ENCODE measurements at places on chromosomes 11 and 22.

DNA sequence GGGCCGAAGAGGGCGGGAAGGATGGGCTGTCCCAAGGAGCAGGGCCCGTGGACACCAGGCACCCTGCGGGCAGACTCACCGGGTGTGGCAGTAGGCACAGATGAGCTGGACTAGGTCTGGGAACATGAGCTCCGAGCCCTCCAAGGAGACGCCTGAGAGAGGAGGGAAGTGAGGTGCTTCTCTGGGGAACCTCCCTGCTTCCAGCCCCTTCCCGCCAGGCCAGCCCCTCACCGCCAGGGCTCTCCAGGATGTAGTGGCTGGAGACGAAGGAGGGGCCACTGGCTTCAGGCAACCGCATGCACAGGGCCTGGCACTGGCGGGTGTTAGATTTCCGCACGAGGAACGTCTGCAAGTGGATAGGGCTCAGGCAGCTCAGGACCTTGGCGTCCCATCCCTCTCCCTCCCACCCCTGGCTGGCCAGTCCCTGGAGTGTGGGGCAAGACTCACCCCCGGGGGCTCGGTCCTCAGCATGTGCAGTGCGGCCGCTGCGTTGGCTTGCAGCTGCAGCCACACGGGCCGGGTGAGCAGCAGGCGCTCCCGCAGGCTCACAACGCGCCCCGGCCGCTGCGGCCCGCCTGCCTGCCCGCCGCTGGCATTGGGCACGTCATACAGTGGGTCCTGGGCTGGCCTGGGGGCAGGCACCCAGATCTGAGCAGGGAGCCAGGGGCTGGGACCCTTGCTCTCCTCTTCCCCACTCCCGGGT, 552 bp downstream of the RIN1 start:
- H3K4me3 ChIP-seq, result no peak overlapping the region
- no peak for DNase-seq
- peaks cover 23% of the 10 kb centered on the region for H3K36me3 ChIP-seq
- H3K27me3 ChIP-seq, result peaks cover 1% of the 10 kb centered on the region
- H3K27ac ChIP-seq, result no peak overlapping the region

- H3K27ac ChIP-seq, result no peak overlapping the region
- no peaks in the 10 kb centered on the region for H3K36me3 ChIP-seq
- H3K4me3 ChIP-seq, result no peak overlapping the region
- DNase-seq, result no peak
These were observed 181.2 kb upstream of the API5 start for GRCh38 chr11:43130616-43131015.

GRCh38 chr22:48333323-48333763, 1494.3 kb downstream of the BRD1 start:
- H3K27ac ChIP-seq, result no peak overlapping the region
- no peak for DNase-seq
- no peaks in the 10 kb centered on the region for H3K36me3 ChIP-seq
- no peak overlapping the region for H3K4me3 ChIP-seq
- H3K4me1 ChIP-seq, result no peaks in the 10 kb centered on the region
- no peaks in the 10 kb centered on the region for H3K27me3 ChIP-seq

- peaks cover 65% of the 10 kb centered on the region for H3K36me3 ChIP-seq
- no peak for DNase-seq
- peaks cover 3% of the 10 kb centered on the region for H3K4me1 ChIP-seq
- no peak overlapping the region for H3K4me3 ChIP-seq
These were observed 32.2 kb upstream of the APOA1 start for GRCh38 chr11:116869610-116870009.

DNA sequence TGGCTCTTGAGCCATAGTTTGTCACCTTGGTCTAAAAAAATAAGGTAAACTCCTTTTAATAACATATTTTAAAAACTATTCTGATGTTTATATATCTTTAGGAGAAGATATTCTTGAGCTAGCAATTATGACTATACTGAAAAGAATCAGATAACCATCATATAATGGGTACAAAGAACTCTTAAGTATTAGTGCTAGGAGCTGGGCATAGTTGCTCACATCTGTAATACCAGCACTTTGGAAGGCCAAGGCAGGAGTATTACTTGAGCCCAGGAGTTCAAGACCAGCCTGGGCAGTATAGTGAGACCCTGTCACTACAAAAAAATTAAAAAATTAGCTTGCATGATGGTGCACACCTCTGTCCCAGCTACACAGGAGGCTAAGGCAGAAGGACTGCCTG, 54.0 kb upstream of the B3GNT6 start:
- H3K27me3 ChIP-seq, result no peaks in the 10 kb centered on the region
- no peak overlapping the region for H3K4me3 ChIP-seq
- H3K4me1 ChIP-seq, result no peaks in the 10 kb centered on the region
- H3K36me3 ChIP-seq, result peaks cover 10% of the 10 kb centered on the region

DNA sequence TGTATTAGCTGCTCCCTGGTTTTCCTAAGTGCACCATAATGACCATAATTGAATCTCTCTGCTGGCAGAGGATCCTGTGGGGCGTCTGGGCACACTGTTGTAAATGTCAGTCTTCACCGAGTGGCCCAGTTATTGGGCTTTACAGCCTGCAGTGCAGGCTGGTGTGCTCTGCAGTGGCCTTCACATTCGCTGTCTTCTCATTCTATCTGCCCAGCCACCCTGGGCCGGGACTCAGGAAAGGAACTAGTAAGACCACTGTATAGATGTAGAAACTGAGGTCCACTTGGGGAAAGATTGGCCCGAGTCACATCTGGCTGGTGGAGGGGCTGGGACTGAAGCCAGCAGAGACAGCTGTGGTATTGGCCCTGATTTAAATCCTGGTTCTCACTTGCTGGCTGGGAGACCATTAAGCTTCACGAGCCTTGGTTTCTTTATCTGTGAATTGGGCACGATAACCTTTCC, 49.3 kb downstream of the TSPAN18 start:
- H3K4me3 ChIP-seq, result no peak overlapping the region
- no peaks in the 10 kb centered on the region for H3K36me3 ChIP-seq
- no peak for DNase-seq
- no peaks in the 10 kb centered on the region for H3K4me1 ChIP-seq
- no peak overlapping the region for H3K27ac ChIP-seq
- H3K27me3 ChIP-seq, result no peaks in the 10 kb centered on the region

DNA sequence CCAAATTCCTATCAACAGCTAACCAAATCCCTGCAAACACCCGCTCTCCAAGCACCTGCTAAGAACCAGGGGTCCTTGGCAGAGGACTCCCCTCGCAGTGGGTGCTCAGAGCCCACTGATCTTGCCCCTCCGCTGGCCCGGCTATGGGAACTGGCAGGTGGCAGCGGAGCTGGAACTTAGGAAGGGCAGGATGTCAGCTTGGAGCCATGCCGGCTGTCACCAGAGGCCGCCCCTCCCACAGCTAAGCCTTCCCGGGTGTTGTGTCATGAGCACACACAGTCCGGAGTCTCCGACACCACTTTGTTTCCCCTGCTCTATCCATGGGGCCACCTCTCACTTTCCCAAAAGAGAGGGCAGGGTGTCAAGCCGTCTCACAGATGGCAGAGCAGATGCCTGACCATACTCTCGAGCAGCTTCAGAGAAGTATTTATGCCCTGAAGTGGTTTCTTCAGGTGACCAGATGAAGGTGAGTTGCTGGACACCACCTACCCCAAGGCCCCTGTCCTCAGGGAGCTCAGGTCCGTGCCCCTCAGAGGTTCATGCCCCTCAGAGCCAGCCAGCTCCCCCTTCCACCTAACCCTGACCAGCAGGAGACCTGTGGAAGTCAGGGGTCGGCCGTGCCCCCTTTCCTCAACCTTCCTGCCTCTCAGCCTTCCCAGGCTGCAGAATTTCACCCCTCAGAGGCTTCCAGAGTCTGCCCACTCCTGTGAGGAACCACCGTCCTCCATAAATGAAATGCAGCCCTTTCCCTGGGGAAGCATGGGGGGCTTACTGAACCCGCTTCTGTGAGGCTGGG, 545.7 kb upstream of the B3GAT1 start:
- H3K27me3 ChIP-seq, result no peaks in the 10 kb centered on the region
- no peaks in the 10 kb centered on the region for H3K4me1 ChIP-seq
- H3K36me3 ChIP-seq, result no peaks in the 10 kb centered on the region
- no peak for DNase-seq

- no peak overlapping the region for H3K27ac ChIP-seq
- no peak overlapping the region for H3K4me3 ChIP-seq
- peaks cover 9% of the 10 kb centered on the region for H3K27me3 ChIP-seq
- H3K36me3 ChIP-seq, result no peaks in the 10 kb centered on the region
- no peak for DNase-seq
These were observed 71.2 kb downstream of the ADM start for GRCh38 chr11:10376061-10376460.

DNA sequence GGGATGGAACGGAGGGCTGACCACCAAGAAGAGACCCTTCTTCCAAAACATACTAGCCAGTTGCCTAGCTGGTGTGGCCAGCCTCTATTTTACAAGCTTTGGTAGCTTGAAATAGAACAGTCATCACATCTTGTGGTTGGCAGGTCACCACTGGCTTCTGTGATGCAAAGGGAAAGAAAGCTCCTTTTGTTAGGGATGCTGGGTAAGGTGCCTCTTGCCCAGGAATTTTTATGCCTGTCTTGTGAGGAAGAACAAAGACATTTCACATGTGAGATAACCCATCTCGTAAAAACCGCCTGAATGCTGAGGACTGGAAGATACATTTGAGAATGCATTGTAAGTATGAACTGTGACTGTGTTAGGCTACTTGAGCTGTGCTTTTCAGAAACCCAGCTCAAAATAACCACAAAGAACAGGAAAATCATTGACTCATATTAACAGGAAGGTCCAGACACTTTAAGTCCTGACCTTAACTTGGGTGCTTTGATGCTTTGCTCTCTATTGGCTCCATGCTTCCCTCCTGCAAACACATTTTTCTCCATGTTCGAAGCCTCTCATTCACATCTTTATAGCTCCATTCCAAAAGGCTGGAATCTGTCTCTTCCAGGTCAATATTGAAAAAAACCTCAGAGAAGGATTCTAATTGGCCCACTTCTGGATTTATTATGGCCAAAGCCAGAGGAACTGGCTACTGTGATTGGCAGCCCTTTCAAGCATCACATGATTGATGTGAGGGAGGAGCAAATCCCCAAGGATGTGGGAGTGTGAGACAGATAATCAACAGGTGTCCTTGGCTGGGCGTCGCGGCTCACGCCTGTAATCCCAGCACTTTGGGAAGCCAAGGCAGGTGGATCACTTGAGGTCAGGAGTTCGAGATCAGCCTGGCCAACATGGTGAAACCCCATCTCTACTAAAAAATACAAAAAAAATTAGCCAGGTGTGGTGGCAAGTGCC, 53.9 kb downstream of the MICAL2 start:
- no peak overlapping the region for H3K4me3 ChIP-seq
- no peaks in the 10 kb centered on the region for H3K27me3 ChIP-seq
- peak overlapping the region; percentile 85 for H3K27ac ChIP-seq
- no peak for DNase-seq

- no peak for DNase-seq
- H3K36me3 ChIP-seq, result no peaks in the 10 kb centered on the region
- H3K27ac ChIP-seq, result no peak overlapping the region
These were observed 64.3 kb downstream of the SMIM38 start for GRCh38 chr11:69219991-69220390.

DNA sequence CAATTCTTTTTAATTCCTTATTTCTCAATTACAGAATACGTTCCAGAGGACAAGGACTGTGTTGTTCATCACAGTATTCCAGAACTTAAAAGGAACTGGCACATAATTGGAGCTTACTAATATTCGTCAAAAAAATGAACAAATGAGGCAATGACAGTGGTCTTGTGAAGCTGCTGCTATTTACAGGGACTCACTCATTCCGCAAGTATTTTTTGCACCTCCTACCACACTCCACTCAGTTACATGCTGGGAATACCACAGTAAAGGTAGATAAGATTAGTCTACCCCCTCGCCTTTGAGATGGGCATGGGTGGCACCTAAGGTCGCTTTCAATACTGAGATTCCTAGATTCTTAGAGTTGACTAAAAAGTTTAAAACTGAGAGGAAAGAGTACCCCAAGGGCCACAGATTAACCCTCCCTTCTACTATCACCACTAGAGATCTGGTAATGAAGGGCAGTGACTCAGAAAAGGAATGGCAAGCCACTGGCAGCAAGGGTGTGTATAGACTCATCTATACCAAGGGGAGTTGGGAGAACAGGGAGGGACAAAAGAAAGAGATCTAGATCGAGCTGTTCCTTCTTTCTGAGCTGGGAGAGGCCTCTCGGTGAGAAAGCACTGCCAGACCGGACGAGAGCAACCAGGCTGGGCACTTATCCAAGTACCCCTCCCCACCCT, 85.0 kb downstream of the RPL27A start:
- no peaks in the 10 kb centered on the region for H3K36me3 ChIP-seq
- peaks cover 7% of the 10 kb centered on the region for H3K27me3 ChIP-seq
- no peak overlapping the region for H3K4me3 ChIP-seq
- H3K27ac ChIP-seq, result no peak overlapping the region
- DNase-seq, result no peak

- H3K4me3 ChIP-seq, result no peak overlapping the region
- peaks cover 5% of the 10 kb centered on the region for H3K4me1 ChIP-seq
- no peaks in the 10 kb centered on the region for H3K27me3 ChIP-seq
- H3K27ac ChIP-seq, result no peak overlapping the region
These were observed 11.6 kb downstream of the TANGO2 start for GRCh38 chr22:20032407-20032991.

DNA sequence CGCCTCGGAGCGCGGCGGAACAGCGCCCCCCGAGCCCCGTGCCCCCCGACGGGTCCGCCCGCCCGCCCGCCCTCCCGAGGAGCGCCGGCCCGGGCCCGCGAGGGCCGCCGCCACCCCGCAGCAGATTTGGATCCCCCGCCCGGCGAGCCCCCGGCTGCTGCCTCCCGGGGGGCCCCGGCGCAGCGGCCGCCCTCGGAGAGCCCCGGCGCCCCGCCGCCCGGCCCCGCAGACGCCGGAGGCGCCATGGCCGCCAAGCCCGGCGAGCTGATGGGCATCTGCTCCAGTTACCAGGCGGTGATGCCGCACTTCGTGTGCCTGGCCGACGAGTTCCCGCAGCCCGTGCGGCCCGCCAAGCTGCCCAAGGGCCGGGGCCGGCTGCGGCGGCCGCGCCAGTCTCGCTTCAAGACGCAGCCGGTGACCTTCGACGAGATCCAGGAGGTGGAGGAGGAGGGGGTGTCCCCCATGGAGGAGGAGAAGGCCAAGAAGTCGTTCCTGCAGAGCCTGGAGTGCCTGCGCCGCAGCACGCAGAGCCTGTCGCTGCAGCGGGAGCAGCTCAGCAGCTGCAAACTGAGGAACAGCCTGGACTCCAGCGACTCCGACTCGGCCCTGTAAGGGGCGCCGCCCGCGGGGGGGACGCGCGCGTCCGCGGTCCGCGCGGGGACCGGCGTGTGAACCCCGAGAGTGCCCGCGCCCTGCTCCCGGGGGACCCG, 380 bp downstream of the C11orf96 start:
- no peak for DNase-seq
- H3K27ac ChIP-seq, result no peak overlapping the region
- H3K36me3 ChIP-seq, result peaks cover 3% of the 10 kb centered on the region
- H3K4me1 ChIP-seq, result peaks cover 13% of the 10 kb centered on the region
- peaks cover 66% of the 10 kb centered on the region for H3K27me3 ChIP-seq
- H3K4me3 ChIP-seq, result peak overlapping the region; percentile 58

DNA sequence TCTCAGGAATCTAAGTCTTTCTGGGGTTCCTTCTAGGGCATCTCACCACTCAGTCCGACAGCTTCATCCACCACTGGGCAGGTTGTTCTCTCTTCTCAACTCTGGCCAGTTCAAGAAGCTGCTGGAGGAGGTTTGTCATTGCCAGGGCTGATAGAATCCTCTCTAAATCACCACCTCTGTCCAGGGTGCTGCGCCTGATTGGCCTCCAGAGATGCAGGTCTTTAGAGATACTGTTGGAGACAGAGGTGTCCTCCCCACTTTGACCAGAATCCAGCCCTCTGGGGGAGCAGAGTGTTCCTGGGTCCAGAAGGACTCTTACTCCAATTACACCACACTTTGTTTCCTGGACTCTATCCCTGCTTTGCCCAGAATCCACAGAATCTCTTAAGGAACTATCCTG, 90.2 kb downstream of the NELL1 start:
- DNase-seq, result no peak
- H3K27ac ChIP-seq, result no peak overlapping the region
- no peaks in the 10 kb centered on the region for H3K27me3 ChIP-seq
- H3K4me3 ChIP-seq, result no peak overlapping the region
- H3K4me1 ChIP-seq, result no peaks in the 10 kb centered on the region
